ENCODE measurements at places on chromosomes 3 and 15. TPM values are rescaled to one million over a fixed set of nuclear protein-coding genes. Genes with fewer than 3 reads are reported as not detected.

- no peak for DNase-seq
Observed at GRCh38 chr3:110814170-110815007, 257.2 kb upstream of the NECTIN3 start.

- DNase-seq, result peak; percentile 23
Observed at GRCh38 chr3:10553591-10554235, 48.3 kb upstream of the ATP2B2 start.

DNA sequence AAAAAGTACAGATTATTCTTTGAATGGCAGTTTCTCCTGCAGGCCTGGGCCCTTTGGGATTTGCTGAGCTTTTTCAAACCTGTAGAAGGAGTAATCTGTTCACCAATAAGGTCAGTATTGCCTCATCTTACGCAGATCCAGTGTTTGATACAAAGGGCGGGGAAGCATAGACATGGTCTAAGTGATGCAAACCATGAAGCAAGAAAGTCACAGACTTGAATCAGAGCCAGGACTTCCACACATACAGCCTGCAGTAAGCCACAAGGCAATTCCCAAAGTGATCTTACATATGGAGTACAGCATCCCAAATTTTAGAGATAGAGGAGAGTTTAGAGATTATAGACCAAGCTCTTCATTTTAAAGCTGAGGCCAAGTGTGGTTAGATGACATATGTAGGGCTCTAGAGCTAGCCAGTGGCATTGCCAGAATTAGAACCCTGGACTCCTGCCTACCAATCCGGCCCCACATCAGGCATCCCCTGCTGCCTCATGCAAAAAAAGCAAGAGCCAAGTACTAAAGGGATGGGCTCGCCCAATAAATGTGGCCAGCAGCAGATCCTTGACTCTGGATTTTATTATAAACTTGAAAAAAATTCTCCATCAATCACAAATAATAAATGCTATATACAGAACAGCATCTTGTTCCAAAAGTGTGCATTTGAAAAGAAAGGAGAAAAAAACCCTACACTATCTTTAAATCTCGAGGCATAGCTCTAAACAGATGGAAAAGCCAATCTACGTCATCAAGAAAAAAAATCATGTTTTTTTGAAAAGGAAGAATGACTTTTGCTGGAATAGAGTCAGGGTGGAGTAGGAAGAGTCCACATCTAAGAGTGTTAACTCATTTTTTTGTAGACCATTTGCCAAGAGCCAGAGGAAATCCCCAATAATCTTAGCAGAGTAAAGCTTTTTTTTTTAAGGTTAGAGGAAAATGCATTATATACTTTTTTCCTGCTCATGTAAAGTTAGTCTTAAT, 24.0 kb downstream of the ABI3BP start:
- peak; percentile 42 for DNase-seq

DNA sequence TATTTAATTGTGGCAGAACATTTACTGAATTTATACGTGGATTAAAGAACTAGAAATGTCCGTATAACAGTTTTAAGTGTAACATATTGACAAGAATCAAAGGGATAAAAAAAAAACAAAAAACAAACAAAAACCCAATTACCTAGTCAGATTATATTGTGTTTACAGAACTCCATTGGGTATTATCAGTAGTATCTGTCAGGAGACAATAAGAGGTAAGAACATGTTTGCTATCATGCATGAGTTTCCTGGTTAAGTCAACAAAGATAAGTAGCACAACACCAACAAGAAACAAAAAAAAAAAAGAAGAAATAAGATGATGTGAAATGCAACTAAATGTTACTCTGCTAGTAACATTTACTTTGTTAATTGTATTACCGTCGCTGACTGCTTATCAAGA, 570.6 kb downstream of the ZBBX start:
- DNase-seq, result no peak

- no peak for DNase-seq
Observed at GRCh38 chr15:88031461-88031860, 225.1 kb downstream of the NTRK3 start.

DNA sequence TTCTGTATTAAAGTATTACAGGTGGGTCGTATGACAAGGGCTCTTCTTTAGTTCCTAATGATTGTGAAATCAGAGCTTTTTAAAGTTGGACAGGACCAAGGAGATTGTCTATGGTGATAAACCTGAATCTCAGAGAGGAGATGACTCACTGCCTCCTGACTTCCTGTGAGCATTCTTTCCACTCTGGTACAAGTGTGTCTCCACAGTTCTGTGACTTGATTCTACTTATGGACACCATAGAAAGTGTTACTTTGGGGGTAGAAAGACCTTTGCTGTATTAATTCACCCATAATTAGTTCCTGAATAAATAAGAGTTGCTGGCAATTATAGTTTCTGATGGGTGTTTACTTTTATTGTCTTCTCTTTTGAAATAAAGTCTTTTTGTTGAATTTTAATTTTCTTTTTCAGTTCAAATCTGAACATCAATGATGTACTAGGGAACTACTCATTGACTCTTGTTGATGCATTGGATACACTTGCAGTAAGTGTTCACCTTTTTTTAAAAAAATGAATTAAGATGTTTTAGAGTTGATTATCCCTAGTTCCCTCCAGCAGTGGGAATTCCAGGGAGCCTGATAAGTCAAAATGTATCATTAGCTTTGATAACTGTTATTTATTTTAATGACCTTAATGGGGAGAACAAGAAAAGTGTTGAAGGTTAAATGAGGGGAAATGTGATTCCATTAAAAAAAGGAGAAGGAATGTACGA, 7.4 kb downstream of the EDEM1 start:
- DNase-seq, result no peak

Gene FOXL2NB
- not detected for total RNA-seq

Gene UQCRC1
- 649 TPM for total RNA-seq

Measured in right cardiac atrium (tissue), 5 donors.